Activated T-cell treated with anti-CD3 and anti-CD28 coated beads, Interleukin-2, amount 50 U/mL, for 72 hours (primary cell): ENCODE measurements at places on chromosomes 12 and 14. TPM values are rescaled to one million over a fixed set of nuclear protein-coding genes. Genes with fewer than 3 reads are reported as not detected.

DNA sequence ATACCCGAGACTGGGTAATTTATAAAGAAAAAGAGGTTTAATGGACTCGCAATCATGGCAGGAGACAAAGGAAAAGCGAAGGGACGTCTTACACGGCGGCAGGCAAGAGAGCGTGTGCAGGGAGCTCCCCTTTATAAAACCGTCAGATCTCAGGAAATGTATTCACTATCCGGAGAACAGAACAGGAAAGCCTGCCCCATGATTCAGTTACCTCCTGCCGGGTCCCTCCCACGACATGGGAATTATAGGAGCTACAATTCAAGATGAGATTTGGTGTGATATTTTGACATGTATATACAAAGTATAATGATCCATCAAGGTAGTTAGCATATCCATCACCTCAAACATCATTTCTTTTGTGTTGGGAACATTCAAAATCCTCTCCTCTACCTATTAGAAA lies 2.3 kb upstream of the CDCA4 start:
- H3K36me3 ChIP-seq: peaks cover 8% of the 10 kb centered on the region
- no peaks in the 10 kb centered on the region for H3K27me3 ChIP-seq
- H3K27ac ChIP-seq: peak overlapping the region; percentile 55

GRCh38 chr14:20469890-20470602 lies 840 bp downstream of the PNP start:
- peaks cover 47% of the 10 kb centered on the region for H3K4me1 ChIP-seq
- DNase-seq: peak; percentile 69
- H3K27ac ChIP-seq: peak overlapping the region; percentile 99
- H3K4me3 ChIP-seq: peak overlapping the region; percentile 100
- H3K27me3 ChIP-seq: no peaks in the 10 kb centered on the region

Gene DLGAP5
- 58.2 TPM for total RNA-seq

DNA sequence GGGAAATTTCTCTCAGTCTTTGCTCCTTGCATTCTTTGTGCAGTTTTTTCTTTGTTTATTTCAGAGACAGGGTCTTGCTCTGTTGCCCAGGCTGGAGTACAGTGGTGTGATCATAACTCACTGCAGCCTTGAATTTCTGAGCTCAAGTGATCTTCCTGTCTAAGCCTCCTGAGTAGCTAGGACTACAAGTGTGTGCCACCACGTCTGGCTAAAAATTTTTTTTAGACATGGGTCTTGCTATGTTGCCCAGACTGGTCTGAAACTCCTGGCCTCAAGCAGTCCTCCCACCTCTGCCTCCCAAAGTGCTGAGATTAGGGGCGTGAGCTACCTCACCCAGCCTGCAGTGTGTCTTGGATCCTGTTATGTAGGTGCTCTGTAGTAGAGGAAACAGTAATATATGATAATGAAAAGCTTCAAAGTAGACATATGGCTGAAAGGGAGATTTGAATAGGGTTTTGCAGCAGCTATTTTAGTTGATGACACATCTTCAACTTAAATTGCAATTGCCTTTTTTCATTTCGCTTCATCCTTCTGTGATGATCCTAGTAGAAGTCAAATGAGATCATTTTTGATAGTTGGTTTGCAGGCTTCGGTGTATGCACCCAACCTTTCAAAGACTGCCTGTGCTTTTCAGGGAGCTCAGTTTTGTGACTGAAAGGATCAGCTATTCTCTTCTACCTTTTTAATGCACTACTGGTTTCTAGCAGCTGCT lies 75.4 kb downstream of the FUT8 start:
- H3K27me3 ChIP-seq: no peaks in the 10 kb centered on the region
- H3K4me3 ChIP-seq: no peak overlapping the region
- DNase-seq: no peak
- H3K36me3 ChIP-seq: peaks cover 9% of the 10 kb centered on the region
- no peak overlapping the region for H3K27ac ChIP-seq

DNA sequence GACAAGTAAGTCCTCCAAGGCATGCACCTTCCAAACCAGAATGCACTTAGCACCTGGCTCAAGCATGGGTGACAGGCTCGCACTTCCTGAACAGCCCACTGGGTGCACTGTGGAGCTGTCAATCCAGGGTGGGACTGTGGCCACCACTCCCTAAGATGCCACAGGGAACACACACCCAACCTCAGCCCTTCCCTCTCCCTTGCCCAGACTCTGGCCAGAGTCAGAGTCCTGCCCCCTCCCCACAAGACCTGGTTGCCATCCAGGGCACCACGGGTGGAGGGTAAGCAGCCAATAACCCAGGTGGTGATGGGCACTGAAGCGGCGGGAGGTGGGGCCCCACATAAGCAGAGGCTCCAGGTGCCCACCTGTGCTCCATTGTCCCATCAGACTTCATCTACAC lies 160.6 kb downstream of the MYRFL start:
- no peaks in the 10 kb centered on the region for H3K4me1 ChIP-seq
- no peak overlapping the region for H3K4me3 ChIP-seq
- H3K27me3 ChIP-seq: no peaks in the 10 kb centered on the region
- peak; percentile 2 for DNase-seq
- H3K27ac ChIP-seq: no peak overlapping the region

DNA sequence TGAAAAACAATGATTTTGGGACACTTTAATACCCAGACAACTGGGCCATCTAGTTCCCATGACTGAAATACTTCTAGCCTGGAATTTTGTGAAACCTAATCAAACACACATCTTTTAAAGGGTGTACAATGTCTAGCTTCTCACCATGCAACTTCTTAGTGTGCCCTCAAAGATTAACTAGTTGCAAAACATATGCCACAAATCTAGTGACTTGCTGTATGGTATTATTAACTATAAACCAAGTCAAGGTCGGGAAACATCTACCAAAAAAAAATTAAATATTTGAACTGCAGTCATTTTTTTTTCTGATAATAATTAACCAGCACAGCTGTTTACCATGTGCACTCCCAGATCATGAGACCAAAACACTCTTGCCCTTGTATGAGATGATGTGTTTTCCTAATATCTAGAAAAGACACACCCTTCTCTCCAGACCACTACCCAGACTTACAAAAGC lies 171.8 kb upstream of the FOXN3 start:
- no peak for DNase-seq
- peaks cover 33% of the 10 kb centered on the region for H3K36me3 ChIP-seq
- peaks cover 79% of the 10 kb centered on the region for H3K4me1 ChIP-seq
- no peaks in the 10 kb centered on the region for H3K27me3 ChIP-seq
- no peak overlapping the region for H3K27ac ChIP-seq
- no peak overlapping the region for H3K4me3 ChIP-seq

DNA sequence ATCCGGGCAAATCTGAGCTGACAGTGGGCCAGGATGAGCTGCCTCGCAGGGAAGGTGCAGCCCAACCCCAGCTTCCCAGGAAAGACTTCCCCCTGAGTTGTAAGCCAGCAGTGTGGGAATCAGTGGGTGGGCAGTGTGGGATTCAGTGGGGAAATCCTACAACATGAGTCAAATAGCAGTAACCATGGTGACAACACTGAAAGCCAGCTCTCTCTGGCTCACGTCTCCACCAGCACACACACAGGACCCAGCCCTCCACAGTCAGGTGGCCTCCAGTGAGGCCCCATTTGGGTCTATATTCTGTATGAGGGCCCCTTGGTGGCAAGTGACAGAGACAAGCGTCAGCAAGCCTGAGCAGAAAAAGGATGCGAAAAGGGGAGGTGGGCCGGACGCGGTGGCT lies 6.0 kb upstream of the LGALS3 start:
- no peak overlapping the region for H3K4me3 ChIP-seq
- no peaks in the 10 kb centered on the region for H3K36me3 ChIP-seq
- H3K27me3 ChIP-seq: peaks cover 26% of the 10 kb centered on the region
- H3K27ac ChIP-seq: no peak overlapping the region
- DNase-seq: no peak

GRCh38 chr14:73744175-73744867 lies 30.1 kb upstream of the PNMA1 start:
- H3K4me1 ChIP-seq: peaks cover 90% of the 10 kb centered on the region
- H3K27me3 ChIP-seq: no peaks in the 10 kb centered on the region
- H3K27ac ChIP-seq: peak overlapping the region; percentile 62
- no peak for DNase-seq
- no peaks in the 10 kb centered on the region for H3K36me3 ChIP-seq

DNA sequence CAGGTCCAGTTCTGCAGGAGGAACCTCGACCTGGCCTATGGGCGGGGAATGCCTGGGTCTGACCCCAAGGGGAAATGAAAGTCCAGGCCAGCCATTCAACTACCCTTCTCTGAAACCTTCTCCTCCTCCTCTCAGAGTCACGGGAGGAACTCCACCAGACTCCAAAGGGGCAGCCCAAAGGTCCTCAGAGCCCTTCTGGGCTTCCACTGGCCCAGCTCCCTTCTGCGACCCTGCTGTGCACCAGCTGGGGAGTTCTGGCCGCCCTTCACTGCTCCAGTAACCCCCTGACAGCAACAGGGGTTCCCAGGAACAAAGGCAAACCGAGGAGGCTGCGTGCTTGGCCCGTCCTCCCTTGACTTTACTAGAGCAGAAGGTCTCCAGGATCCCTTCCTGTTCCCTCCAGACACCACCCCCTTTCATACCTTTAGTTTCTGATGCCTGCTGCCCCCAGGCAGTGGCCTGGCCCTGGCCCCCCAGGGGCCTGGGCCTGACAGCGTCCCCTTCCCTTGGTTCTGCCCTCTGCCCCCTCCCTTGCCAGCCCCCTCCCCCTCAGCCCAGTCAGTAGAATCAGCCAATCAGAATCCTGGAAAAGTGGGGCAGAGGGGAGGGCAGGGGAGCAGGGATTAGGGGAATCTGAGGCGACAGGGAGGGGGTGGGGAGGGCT lies 850 bp upstream of the ZNF385A start:
- H3K36me3 ChIP-seq: no peaks in the 10 kb centered on the region
- no peak for DNase-seq
- H3K27me3 ChIP-seq: no peaks in the 10 kb centered on the region
- H3K27ac ChIP-seq: no peak overlapping the region
- H3K4me1 ChIP-seq: peaks cover 15% of the 10 kb centered on the region

- H3K36me3 ChIP-seq: no peaks in the 10 kb centered on the region
- no peaks in the 10 kb centered on the region for H3K27me3 ChIP-seq
- DNase-seq: no peak
- H3K27ac ChIP-seq: no peak overlapping the region
- H3K4me3 ChIP-seq: no peak overlapping the region
Observed at GRCh38 chr14:51219473-51220448, 20.3 kb upstream of the TMX1 start.

Gene SDSL
- 3.2 TPM for total RNA-seq

DNA sequence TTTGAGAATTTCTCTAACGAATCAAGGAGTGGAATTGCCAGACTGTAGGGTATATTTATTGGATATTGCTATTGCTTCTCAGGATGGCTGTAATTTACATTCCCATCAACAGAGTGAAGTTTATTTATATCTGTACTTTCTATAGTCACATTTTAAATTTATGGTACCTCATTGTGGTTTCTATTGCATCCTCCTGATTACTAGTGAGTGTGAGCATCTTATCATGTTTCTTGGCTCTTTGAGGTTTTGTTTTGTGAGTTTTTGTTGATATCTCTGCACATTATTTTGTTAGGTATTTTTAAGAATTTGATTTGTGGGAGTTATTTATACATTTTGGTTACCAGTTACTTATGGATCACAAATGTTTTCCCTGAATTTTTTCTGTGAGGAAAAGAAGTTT lies 13.9 kb downstream of the DNM1L start:
- H3K27me3 ChIP-seq: no peaks in the 10 kb centered on the region
- DNase-seq: no peak
- no peak overlapping the region for H3K27ac ChIP-seq
- H3K4me3 ChIP-seq: no peak overlapping the region

Gene CARMIL3
- total RNA-seq: 1.9 TPM

GRCh38 chr12:108861878-108862587 lies 4.7 kb upstream of the SSH1 start:
- H3K36me3 ChIP-seq: peaks cover 2% of the 10 kb centered on the region
- no peak for DNase-seq
- no peak overlapping the region for H3K4me3 ChIP-seq
- H3K27ac ChIP-seq: no peak overlapping the region

Gene NRL
- 5.2 TPM for total RNA-seq

DNA sequence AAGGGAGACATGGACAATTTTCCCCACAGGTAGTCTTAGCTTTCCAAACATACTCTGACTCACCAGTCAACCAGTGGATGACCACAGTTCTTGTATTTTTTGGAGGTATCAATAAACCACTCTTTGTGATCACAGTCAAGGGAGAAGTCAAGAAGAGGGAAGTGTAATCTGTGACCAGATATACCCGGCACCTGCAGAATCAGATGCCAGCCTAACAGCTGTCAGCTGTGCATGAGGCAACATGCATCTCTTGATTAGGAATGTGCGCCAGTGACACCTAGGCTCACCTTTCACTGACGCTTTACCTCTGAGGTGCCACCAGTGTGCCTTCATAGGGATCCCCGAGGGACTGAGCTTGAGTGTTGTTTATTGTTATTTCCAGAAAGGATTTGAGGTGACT lies 20.0 kb downstream of the PROX2 start:
- no peak for DNase-seq
- H3K27me3 ChIP-seq: no peaks in the 10 kb centered on the region
- no peak overlapping the region for H3K27ac ChIP-seq

DNA sequence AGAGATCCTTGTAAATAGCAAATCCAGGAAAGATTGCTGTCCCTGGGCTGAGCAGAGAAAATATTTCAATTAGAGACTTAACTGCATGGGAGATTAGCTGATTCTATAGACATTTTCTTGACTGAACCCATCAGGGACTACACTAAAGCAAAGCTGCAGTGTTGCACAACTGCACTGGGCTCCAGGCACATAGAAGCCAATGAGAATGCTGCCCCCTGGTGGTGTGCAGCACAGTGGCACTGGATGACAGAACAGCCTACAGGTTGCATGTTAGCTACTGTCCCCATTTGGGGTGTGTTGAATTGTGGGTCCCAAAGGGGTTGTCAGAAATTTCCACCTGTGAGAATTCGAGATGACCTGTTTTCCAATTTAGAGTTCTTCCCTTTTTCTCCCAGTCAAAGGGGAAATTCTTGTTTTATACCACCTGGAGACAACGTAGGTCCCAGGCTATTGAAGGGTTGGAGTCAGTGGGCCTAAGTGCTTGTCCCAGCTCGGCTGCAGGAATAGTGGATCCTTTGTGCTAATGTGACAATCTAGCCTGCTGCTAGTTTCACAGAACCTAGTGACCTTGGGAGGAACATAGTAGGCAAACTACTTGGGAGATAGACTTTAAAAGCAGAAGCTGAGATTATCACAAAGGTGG lies 114.7 kb downstream of the SLC8A3 start:
- DNase-seq: peak; percentile 61
- peaks cover 26% of the 10 kb centered on the region for H3K27me3 ChIP-seq
- no peaks in the 10 kb centered on the region for H3K36me3 ChIP-seq

GRCh38 chr12:63911341-63911740 lies 66.8 kb downstream of the SRGAP1 start:
- peaks cover 1% of the 10 kb centered on the region for H3K36me3 ChIP-seq
- no peaks in the 10 kb centered on the region for H3K4me1 ChIP-seq
- no peak for DNase-seq
- H3K4me3 ChIP-seq: no peak overlapping the region
- no peaks in the 10 kb centered on the region for H3K27me3 ChIP-seq
- H3K27ac ChIP-seq: no peak overlapping the region

Gene OTOGL
- total RNA-seq: not detected
